Activated naive CD8-positive, alpha-beta T cell treated with anti-CD3 and anti-CD28 coated beads for 36 hours (primary cell): ENCODE measurements at places on chromosomes 6 and 20.

DNA sequence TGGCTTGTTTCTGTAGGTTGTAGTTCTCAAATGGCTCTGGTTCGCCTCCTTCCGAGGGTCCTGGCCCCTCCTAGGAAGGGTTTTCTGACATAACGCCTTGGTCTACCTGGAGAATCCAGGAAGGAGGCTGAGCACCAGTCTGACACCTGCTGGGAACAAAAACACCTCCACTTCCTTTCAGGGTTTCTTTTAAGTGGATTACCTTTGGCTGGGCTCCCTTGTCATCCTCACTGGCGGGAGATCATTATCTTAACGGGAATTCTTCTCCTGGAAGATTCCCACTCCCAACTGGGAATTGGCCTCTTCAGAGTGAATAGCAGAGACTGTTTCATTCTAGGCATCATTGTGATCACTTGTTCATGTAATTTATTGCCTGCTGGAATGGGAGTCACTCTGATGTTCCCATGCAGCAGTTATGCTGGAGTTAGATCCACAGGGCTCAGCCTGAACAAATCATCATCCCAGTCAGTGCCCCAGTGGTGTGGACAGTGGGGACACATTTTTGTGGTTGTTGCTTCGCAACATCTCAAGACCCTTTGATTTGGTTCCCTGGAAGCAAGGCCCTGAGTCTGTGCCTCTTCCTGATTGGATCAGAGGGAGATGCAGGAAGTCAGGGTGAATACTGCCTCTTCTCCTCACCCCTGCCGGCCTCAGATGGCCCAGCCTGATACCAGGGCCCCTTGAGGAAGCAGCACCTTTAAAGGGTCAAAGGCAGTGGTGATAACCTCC lies 49.1 kb downstream of the LYRM2 start:
- no peak for DNase-seq

DNA sequence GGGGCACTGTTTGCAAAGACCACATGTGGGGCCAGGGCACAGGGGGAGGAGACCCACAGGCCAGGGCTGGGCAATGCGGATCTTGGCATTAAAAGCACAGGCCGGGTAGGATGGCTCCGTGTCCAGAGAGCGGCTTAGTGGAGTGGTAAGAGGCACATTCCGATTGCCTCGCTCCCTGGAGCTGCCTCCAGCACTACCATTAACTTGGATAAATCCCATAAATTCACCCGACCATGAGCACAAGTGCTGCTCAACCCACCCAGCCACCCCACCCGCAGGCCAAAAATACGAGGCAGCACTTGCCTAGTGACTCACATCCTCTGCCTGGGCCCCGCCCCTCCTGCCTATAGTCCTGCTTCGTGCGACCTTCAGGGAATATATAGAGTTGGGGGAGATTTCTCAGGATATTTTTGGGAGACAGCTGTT lies 67.5 kb upstream of the QKI start:
- DNase-seq, result no peak

GRCh38 chr6:43742931-43743632 lies 26.9 kb upstream of the VEGFA start:
- DNase-seq, result no peak

DNA sequence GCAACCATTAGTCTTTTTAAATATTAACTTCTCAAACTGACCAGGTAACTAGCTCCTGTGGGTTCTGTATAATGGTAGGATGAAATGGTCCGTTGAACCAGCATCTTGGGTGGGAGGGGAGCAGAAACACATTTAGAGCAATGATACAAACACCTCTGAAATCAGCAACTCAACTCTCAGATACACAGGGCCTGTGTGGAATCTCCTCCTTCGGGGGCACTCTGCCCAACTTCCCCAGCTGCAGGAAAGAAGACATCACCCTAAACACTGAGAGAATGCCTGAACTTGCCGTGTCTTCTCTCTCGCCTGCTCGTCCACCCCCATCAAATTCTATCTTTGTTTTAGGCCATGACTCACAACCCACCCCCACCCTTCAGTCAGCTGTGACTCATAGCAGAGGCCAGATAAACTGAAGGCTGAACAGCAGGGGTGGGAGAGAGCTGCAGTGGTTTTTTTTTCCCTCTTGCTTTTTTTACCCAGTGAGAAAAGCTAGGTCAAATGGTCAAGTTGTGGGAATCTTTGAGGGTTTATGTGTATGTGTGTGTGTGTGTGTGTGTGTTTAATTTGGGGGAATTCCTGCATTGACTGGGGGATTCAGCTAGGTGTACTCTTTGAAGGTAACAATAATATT lies 593.4 kb upstream of the JAG1 start:
- DNase-seq, result no peak

DNA sequence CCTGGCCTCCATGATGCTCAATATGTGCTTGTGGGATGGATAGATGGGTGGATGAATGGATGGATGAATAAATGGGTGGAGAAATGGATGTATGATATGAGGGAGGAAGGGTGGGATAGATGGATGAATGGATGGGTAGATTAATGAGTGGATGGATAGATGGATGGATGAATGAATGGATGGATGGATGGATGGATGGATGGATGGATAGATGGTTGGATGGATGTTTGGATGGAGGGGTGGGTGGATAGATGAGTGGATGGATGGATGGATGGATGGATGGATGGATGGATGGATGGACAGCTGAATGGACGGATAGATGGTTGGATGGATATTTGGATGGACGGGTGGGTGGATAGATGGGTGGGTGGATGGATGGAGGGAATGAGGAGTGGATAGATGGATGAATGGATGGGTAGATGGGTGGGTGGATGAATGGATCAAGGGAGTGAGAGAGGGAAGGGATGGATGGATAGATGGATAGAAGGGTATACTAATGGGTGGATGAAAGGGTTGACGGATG lies 139.4 kb downstream of the CEBPB start:
- DNase-seq, result no peak

DNA sequence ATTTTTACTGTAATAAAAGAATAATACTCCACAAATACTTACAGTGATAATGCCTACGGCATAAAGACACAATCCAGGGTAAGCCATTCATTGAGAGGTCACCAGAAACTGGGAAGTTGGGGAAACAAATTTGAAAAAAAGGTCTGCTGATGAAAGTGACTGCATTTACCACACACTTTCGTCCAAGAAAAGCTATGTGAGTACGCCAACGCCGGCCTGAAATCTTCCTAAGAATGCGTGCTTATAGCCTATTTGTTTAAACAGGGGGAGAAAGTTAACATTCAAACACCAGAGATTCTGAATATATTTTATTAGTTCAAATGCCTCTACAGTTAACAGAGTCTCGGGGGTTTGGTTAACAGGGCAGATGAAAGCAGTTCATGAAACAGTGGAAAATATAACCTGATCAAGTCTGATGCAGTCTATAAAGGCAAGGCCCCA lies 657 bp upstream of the LTV1 start:
- no peak for DNase-seq

- DNase-seq, result no peak
Measured at GRCh38 chr6:149452037-149452939, 32.5 kb downstream of the ZC3H12D start.

- DNase-seq, result no peak
Measured at GRCh38 chr20:47854687-47855212, 69.5 kb upstream of the SULF2 start.

DNA sequence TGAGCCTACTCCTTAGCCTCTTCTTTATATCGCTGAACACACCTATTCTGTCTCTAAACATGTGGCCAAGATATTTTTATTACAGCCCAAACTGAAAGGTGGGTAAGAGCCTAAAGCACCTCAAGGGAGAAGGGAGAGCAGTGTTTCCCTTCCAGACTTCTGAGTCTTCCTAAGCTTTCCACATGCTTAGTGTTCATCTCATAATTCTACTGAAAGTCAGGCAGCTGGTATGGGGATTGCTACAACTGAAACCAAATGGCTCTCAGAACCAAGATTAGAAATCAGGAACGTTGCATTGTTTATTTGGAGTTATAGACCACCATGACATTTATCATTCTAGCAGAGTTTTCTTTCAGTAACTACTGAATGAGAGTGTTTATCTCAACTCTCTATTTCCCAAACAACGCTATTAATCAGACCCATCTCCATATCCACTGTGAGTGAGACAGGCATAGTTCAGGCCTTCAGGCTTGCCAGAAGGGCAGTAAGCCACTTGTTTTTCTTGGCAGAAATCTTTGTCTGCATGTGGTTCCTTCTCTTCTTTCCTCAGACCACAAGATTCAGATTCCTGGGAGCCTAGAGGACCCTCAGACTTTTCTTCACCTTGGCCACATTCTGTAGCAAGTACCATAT lies 22.8 kb downstream of the VGLL2 start:
- no peak for DNase-seq

- DNase-seq, result no peak
Measured at GRCh38 chr6:116088946-116089345, 11.7 kb upstream of the NT5DC1 start.
